ENCODE measurements at places on chromosomes 6 and 20.

- DNase-seq = peak; percentile 53
These were observed 635 bp upstream of the TENT5A start for GRCh38 chr6:81752921-81753710.

DNA sequence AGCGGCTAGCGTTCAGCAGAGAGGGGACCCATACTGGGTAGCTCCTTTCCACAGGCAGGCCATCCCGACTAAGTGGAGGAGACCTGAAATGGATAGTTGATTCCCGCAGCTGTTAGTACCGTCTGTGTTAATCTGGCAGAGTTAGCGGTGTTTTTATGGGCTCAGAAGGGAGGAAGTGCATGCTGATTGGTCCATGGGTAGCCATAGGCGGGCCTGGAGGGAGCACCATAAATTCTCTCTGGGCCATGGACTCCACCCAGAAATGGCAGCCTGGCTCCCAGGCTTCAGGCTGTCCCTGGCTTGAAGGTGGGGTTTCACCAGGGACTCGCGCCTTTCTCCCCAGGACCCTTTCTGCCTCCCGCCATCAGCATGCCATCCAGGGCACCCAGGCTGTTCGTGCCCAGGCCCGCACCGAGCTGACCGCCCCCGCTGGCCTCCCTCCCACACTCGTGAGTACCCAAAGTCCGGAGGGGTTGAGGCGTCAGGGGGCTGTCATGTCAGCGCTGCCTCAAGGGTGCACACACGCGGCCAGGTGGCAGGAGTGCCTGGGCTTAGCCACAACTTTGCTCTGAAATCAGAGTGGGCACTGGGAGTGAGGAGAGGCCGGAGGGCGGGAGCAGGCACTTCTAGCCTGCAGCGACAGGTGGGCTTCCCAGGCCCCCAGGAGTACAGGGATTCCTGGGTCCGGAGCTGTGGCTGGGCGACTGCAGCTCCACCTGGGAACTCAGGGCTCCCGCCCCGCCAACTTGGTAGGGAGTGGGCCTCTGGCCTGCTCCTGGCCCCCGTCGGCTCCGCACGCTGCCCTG lies 694.3 kb upstream of the FLRT3 start:
- DNase-seq = no peak

DNA sequence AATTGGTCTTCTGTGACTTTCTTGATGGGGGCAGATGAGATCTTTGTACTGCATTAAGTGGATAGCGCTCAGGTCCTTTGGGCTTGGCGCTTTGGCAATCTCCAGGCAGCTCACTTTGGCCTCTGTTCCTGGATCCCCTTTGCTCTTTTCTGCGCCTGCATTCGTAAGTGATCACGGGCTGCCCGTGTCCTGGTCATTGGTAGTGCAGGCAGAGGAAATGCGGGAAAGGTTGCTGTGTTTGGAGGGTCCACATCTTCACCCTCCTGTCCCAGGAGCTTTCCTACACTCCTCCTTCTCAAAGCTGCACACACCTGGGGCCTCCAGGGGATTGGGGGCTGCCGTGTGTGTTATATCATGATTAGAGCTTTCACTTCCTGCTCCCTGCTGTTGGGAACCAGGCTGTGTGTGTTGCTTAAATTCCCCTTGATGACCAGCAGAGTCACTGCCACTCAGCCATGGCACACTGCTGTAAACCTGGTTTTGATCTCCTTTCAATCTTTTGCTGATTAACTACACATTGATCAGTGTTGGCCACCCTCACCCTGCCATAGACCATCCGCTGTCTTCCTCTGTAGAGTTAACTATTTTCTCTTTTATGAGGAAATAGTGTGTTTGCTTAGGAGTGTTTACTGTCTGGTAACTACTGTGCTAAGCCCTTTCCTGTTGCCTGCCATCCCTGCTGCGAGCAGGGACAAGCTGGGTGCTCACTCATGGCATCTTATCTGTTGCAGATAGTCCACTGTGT lies 13.0 kb upstream of the SNHG17 start:
- DNase-seq = no peak

DNA sequence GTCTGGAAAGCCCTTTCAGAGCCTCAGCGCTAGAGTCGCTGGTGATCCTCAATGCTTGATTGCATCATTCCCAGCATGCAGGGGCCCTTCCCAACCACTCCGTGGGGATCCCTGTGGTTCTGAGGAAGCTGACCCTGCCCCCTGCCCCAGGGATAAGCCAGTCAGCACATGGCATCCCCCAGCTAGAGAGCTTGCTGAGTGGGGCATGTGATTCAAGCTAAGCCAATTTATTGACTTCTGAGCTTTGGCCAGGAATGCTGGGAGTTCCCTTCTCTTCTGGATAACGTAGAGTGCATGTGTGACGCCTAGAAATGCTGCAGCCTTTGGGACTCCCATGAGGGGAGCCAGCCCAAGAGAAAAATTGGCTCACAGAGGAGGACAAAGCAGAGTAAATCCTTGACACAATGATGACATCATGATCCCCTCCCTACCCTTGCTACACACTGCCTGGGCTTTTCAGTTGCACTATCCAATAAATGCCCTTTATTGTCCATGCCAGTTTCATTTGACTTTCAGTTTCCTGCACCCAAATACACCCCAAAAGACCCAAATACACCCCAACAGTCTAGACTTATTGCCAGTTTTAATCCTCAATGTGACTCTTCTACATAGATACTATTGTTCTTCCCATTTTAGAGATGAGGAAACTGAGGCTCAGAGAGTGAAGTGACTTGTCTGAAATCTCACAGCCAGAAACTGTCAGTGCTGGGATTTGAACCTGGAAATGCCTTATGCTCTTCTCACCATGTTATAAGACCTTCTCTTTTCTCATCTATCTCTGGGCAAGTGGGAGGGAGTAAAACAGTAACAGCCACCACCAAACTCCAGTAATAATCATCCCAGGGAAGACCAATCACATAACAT lies 34.3 kb downstream of the KCNB1 start:
- no peak for DNase-seq

GRCh38 chr20:14566505-14566904 lies 229.1 kb upstream of the FLRT3 start:
- DNase-seq = no peak

- DNase-seq = peak; percentile 32
These were observed 44.3 kb downstream of the CTCFL start for GRCh38 chr20:57480444-57481160.

- no peak for DNase-seq
These were observed at the start of gene SRMS for GRCh38 chr20:63547725-63548480. SRMS (minus strand) TSS chr20:63547749; CDS start chr20:63547463, 286 bp downstream.

DNA sequence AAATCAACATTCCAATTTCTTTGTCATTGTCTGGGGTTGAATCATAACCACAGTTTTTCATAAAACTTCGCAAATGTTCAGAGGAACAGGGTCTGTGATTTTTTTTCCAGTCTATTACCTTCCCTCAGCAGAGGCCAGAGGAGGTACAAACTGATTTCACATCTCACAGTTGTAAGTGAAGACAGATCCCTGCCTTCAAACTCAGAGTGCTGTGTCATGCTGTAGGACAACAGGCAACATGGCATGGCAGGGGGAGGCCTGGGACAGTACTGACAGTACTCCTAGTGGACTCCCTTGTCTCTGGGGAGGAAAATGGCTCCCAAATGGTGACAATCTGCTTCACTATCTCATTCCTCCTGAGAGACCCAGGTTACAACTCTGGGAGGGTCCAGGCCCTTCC lies 308.6 kb downstream of the CDC5L start:
- no peak for DNase-seq

DNA sequence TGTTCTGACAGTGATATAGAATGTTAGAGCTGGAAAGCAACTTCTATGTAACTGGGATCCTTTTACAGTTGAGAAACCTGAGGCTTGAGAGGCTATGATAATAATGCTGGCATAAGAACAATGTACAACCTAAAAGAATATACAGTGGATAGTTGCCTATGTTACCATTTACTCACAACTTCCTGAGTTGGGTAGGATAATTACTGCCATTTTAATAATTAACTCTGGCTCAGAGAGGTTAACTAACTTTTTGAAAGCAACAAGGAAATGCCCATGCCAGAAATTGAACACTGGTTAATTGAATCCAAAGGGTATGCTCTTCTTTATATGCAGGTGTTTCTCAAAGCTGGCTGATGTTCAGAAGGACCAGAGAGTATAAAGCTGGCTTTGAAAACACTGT lies 530.7 kb upstream of the MAP3K7 start:
- DNase-seq = no peak

- DNase-seq = no peak
These were observed 89.8 kb downstream of the MYB start for GRCh38 chr6:135270676-135271536.

- DNase-seq = no peak
These were observed 50.6 kb upstream of the NELFCD start for GRCh38 chr20:58930496-58930895.

- no peak for DNase-seq
These were observed 122.6 kb upstream of the MAP3K7 start for GRCh38 chr6:90709431-90709996.

DNA sequence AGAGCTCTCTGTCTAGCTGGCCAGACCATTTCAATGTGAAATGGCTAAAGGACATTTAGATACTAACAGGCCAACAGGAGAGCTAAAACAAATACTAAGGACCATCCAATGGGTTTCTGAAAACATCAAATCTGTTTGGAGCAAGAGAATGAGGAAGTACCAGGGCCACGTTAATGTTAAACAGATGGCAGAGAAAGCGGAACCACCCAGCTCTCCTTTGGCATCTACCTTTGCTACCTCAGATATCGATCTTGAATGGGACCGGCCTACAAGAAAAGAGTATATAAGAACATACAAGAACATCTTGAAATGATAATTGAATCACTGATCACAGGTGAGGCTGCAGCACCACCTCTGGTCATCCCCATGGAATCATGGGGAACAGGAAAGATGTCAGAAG lies 31.8 kb downstream of the KCNK5 start:
- DNase-seq = no peak

GRCh38 chr6:35209622-35210247 lies 4.0 kb upstream of the SCUBE3 start:
- DNase-seq = no peak

DNA sequence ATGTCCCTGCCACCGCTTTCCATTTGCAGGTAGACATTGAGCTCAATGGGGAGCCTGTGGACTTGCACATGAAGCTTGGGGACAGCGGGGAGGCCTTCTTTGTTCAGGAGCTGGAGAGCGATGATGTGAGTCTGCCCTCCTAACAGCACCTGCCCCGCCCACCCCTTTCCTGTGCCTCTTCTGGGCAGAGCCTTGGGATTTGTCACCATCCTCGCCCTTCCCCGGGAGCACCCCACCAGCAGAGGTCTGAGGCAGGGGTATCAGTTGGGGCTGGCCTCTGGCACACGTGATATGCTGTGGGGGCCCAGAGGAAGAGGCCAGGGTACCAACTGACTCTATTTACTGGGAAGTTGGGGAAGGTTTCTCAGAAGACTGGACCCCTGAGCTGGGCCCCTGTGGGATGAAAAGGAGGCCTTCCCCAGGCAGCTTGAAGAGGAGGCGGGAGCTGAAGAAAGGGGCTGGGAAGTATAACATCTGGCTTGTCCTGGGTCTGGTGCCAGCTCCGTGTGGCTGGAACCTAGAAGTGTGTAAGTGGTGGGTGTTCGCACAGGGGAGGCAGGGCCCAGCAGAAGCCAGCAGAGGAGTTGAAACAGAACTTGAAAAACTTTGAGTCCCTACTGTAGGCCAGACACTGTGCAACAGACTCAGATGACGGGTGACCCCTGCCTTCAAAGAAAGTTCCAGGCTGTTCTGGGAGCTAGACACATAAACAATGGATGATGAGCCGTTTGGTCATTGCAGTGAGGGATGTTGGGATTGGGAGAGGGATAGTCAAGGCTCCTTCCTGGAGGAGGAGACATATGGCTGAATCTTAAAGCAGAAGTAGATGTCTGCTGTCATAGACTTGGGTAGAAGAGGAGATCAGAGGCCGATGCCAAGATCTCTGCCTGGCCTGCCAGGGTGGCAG lies 7.2 kb downstream of the LPIN3 start:
- DNase-seq = no peak

- DNase-seq = peak; percentile 13
These were observed 878 bp downstream of the HLA-C start for GRCh38 chr6:31270788-31271640.

GRCh38 chr6:97677626-97678025 lies 394.6 kb upstream of the MMS22L start:
- DNase-seq = no peak

DNA sequence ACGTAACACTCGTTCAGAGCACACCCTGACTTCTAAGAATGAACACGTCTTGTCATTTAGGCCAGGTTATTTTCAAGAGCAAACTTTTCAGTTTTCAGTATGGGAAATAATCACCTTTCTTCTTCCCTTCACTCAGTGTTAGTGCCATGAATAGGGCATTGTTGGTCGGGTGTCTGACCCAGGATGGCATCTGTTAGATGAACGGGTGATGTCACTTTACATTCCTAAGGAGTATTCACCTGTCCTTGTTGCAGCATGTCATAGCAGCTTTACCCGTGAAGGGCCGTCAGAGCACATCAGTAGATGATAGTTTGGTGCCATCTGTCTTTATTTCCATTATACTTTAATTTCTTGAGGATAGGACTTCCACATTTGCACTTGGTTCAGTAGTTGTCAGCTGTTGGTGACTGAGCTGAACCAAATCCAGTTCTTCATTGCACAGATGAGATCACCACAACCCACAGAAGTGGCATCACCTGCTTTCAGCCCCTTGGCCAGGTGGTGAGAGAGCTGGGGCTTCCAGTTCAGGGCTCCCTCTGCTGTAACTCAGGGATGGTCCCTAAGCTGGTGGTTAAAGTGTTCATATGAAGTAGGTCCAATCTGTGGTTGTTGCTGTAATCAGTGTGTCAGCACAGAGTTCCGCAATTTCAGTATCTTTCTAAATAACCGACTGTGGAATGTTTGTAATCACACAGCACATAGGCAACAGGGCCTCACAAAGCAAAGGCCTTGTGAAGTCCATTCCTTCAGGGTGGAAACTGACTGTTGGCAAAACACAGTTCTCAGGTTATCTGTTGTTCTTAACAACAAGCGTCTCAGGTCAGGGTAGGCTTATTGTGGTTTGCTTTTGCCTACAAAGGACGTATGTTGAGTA lies 68.2 kb downstream of the FAM120B start:
- no peak for DNase-seq
